Activated naive CD4-positive, alpha-beta T cell treated with Interleukin-2 at 50 U/mL for 16 hours (primary cell): ENCODE measurements at places on chromosomes 3 and 15.
A peak's percentile ranks its signal among the peaks of the same experiment; 100 is the strongest.

GRCh38 chr15:76674883-76675282 lies 230.3 kb downstream of the SCAPER start:
- DNase-seq, result no peak

GRCh38 chr3:139640456-139640855 lies 37.3 kb downstream of the NMNAT3 start:
- DNase-seq, result no peak

DNA sequence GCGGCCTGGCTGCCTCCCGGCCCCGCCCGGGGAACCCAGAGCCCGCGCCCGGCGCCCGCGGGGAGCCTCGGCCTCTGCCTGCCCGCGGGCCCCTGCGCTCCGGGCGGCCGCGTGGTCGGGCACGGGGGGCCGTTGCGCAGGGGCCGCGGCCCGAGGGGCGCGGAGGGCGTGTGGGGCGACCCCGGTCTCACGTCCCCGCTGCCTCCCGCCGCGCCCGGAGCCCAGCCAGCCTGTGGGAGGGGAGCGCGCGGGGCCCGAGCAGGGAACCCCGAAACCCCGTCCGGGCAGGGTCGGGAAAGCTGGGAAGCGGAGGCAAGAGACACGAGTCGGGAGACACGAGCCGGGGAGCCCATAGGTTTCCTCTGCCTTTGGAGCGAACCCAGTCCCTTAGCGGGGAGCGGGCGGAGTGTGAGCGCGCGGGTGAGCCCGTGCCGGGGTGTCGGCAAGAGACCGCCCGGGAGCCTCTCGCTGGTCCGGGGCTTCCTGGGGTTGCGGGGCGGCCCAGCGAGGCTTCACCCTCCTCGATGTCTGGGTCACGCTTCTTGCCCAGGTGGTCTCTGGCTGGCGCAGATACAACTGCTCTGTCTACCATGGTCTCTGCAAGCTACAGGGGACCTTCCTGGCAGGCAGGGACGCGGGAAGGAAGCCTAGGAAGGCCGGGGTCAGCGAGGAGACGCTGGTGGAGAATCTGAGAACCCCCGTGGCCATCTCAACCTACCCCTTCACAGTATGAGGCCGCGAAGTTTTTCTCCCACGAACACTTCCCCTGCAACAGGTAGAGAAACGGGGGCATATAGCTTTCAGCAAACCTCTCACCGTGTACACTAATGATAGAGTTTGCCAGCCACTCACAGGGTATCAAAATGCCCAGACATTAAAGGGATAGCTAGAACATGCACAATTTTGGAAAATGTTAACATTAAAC lies 586 bp downstream of the LRRK1 start:
- DNase-seq, result peak; percentile 4

DNA sequence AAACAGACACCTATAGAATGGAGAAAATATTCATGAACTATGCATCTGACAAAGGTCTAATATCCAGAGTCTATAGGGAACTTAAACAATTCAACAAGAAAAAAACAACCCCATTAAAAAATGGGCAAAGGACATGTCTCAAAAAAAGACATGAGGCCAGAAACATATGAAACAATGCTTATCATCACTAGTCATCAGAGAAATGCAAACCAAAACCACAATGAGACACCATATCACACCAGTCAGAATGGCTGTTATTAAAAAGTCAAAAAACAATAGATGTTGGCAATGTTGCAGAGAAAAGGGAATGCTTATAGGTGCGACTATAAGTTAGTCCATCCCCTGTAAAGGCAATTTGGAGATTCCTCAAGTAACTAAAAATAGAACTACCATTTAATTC lies 11.4 kb upstream of the HDGFL3 start:
- DNase-seq, result no peak

DNA sequence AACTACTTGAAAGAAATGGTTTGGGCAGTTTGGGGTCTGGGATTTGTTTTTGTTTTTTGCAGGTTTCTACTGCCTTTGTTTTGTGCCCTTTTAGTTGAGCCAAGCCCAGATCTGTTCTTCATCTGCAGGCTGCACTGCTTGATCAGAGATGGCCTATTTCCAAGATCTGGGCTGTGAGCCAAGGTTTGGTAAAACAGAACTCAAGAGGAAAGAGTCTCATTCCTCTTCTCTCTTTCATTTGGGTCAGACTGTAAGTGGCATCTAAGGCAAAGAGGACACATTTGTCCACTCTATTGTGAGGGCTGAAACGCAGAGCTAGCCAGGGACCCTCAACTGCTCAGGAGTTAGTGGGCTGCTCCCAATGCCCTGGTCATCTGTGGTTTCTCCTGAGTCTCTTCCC lies 104.4 kb upstream of the UBE3A start:
- no peak for DNase-seq

DNA sequence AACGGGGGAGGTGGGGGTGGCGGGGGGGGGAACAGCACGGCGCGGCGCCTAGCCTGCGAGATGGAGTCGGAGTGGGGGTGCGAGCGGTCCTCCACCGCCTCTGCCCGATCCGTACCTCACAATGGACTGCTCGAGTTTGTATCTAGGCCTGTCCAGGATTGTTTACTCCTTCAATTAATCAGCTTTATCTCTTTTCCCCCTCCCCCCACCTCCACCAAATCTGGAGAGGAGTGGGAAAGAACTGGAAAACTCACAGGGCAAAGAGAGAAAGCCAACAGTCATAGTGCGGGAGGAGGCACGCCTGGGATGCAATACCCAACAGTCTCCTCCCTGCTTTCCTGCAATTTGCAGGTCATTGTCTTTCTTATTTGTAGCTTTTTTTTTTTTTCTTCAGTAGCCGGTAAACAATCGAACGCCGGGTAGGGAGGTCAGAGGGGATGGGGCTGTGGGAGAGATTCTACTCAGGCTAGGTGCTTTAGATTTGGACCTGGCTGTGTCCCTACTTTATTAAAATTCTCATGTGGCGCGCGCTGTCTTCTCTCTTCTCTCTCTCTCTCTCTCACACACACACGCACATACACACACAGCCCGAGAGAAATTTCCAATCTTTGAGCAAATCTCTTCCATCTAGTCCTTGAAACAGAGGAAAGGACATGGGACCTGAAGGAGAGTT lies 6.9 kb upstream of the MEIS2 start:
- no peak for DNase-seq
